ENCODE measurements at places on chromosomes 2 and 18.

GRCh38 chr2:234290671-234291070 is 206.2 kb downstream of the ARL4C start:
- peak; percentile 85 for DNase-seq

DNA sequence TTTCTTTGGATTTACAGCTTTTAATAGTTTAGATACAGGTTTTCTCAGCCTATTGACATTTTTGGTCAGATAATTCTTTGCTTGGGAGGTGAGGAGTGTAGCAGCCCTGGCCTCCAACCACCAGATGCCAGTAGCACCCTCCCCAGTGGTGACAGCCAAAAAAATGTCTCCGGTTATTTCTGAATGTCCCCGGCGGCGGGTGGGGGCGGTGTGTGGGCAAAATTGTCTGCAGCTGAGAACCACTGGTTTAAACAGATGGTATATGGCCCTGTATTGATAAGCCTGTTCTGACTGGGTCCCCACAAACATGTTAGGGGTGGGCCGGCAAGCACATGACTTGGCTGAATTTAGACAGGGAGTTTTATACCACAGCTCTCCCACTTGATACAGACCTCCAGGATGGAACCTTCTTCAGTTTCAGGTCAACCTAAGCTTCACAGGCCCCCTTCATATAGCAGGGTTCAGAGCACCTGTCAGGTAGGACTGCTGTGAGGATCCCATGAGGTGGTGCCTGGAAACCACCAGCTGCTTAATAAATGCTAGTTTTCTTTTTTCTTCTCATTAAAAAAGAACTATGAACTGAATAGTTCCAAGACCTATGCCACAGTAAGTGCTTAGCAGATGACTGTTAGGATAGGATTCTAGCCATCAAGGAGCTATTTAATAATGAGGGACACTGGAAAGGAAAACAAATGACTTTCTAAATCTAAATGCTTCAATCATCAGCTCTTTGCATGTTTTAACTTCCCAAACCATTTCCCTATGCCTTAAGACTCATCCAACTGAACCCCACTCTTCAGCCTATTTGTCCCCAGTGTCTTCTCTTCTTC is 18.1 kb downstream of the LPIN2 start:
- DNase-seq = peak; percentile 74

DNA sequence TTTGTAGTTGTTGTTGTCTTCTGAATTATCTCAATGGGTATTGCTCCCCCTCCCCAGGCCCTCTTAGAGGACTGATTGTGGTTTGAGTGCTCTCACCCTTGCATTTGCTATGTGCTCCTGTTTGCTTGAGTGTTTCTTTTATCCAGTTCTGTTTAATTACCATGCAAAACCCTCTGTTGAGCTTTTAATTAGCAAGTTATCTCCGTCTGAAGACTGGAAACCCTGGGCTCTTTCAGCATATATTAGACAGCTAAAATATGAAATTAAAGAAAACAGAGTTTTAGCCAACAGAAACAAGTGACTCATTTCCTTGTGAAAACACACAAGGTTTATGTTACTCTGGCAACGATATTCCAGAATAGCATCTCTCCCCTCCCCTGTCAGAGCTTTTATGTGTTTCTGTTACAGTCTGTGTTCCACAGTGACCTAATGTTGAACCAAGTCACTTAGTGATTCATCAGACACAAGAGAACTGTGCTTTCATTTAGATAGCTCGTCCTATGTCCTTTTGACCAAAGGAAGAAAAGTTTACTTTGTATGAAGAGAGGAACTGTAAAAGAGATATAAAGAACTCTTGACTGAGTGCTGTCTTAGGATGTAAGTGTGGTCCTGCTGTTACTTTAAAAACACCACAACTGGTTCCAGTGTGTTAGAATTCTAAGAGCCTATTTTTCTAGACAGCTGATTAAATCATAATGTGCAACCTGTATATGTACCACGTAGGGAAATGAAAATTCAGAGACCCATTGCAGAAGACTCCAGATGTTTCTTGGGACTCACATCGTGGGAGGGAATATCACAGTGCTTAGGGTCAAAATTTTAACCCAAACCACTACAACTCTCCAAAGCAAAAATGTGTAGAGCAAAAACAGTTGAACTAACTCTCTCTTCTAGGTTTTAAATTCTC is 172.8 kb upstream of the RBMS1 start:
- DNase-seq = no peak

GRCh38 chr2:71944806-71945602 is 202.7 kb downstream of the CYP26B1 start:
- no peak for DNase-seq

DNA sequence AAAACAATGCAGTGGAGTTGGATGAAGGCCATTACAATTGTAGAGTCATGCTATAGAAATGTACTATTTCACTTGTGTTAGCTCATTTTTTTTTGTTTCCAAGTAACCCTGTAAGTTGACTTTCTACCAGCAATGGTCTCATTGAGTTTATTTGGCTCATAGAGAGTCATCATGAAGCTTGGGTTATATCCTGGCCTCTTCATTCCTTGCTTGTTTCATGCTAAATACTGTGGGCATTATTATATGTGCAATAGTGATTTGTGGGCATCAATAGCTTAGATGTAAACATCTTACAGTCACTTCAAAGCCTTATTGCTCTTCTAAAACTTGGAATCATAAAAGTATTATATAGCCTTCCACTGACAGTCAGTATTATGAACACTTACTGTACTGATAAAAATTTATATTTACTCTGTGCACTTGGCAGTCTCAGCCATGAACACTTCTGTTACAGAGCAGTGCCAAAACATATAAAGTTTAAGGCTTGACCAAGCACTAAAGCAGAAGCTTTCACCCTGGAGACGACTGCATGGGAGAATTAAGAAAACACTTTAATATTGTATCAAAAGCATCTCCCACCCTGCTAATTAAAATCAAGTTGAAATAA is 751.2 kb downstream of the SATB2 start:
- no peak for DNase-seq

GRCh38 chr2:127887776-127888130 is 2.0 kb upstream of the AMMECR1L start:
- DNase-seq = no peak

GRCh38 chr2:115162494-115163293 is 720.3 kb downstream of the DPP10 start:
- no peak for DNase-seq

- DNase-seq = no peak
Observed at GRCh38 chr2:1690056-1690775, 54.1 kb downstream of the PXDN start.

DNA sequence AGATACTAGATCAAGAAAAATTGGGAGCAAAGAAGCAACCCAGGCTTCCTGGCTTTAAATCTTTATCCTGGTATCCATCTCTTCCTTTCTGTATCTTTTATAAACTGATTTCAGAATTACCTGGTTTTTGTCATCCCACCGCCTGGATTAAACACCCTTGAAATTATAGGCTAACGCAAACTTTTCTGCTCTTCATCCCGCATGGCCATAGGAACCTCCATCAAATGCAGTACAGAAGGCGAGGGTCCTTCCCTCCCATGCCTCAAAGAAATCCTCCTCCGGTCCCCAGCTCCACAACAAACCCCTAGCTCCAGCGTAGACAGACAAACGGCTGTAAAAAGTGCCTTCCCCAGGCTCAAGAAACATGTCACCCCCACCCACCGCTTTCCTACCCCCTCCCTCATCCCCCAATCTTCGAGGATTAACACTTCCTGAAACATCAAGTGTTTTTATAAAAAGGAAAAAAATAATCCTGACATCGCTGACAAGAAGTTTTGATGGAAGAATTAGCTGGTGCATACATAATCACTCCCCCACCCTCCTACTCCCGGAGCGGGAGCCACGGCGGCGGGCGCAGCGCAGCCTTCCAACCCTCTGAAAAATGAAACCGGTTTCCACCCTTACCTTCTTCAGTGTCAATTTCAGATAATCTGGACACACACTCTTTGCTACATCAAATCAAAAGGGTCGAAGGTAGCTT is 7.6 kb downstream of the DLX1 start:
- no peak for DNase-seq

DNA sequence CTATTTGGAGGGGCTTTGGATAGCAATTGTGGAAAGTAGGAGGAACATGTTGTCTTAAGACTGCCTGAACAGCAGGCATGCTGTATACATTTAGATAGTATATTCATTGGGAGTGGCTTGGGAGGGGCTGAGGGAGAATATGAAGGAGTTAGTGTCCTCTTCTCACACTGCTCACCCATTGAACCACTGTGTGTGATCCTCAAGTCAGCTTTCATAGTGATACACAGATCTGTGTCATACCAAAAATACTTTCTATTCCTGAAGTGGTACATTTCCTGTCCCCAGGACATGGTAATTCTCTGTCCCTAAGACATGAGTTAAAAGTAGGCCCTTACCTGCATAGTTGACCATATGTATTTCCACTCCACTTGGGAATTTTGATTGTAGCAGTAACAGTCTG is 9.6 kb downstream of the NEMP2 start:
- no peak for DNase-seq

DNA sequence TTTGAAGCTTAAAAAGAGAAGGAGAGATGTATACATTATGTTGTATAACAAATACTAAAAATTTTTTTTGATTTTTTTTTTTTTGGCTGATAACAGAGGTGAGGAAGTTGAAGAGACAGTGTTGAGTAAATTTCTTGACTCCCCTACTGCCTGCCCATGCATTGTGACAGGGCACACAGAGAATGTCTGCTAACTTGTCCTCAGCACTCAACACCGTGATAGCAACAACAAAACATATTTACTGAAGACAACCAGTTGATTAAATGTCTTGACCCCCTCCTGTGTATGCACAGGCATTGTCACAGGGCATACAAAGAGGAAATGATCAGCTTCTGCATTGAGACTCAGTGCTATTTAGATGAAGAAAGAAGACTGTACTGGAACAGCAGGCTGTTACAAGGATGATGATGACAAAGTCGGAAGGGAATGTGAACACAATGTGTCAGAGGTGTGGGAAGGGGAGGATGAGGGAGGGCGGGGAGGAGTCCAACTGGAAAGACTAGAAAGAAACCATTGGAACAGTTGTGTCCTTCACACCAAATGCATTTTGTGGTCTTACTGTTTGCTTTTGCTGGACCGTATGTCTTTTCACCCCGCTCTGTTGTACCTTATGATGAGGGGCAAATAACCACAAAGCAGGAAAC is 89.5 kb downstream of the CERS6 start:
- DNase-seq = no peak

- no peak for DNase-seq
Observed at GRCh38 chr2:58006952-58007284, 39.7 kb upstream of the VRK2 start.

DNA sequence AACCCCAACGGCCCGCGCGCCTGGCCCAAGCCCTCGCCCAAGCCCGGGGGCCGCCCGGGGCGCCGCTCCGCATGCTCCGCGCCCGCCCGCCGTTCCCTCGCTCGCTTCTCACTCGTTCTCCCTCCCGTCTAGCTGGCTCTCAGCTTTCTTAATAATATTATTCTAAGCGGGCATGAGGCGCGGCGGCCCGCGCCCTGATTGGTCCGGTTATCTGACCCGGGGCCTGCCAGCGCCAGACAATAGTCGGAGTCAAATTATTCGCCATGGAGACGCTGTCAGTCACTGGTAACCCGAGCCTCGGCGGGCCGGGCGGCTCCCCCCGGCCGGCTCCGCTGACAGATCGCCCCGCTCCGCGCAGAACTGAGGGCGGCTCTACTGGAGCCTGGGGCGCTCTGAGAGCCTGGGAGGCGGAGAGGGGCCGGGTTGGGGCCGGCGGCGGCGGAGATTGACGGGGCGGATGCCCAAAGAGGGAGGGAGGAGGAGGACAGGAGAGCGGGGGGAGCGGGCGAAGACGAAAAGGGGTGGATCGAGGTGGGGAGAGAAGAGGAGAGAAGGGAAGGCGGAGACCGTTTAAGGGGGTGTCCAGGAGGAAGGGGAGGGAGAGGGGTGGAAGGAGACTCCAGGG is at the start of gene SIX2:
Gene SIX2 (minus strand): TSS at position 150 of the 625 bp plus-strand sequence. CDS start 342 bp downstream, outside the sequence.
- DNase-seq = no peak

- DNase-seq = no peak
Observed at GRCh38 chr2:135742325-135742757, 686 bp downstream of the UBXN4 start.

GRCh38 chr18:8549254-8549757 is 59.9 kb upstream of the RAB12 start:
- no peak for DNase-seq

- peak; percentile 15 for DNase-seq
Observed at GRCh38 chr2:174395969-174396630, 570 bp downstream of the SCRN3 start.

- no peak for DNase-seq
Observed at GRCh38 chr18:45270289-45270771, 344.9 kb upstream of the SLC14A2 start.

- no peak for DNase-seq
Observed at GRCh38 chr2:145617906-145618305, 1098.0 kb upstream of the ZEB2 start.

GRCh38 chr2:207264310-207264709 is 98.6 kb upstream of the KLF7 start:
- no peak for DNase-seq

GRCh38 chr18:8151181-8151580 is 458.1 kb upstream of the RAB12 start:
- no peak for DNase-seq

- no peak for DNase-seq
Observed at GRCh38 chr2:171136024-171136423, 24.7 kb downstream of the TLK1 start.

- DNase-seq = no peak
Observed at GRCh38 chr18:77866351-77866750, 616.7 kb downstream of the GALR1 start.

DNA sequence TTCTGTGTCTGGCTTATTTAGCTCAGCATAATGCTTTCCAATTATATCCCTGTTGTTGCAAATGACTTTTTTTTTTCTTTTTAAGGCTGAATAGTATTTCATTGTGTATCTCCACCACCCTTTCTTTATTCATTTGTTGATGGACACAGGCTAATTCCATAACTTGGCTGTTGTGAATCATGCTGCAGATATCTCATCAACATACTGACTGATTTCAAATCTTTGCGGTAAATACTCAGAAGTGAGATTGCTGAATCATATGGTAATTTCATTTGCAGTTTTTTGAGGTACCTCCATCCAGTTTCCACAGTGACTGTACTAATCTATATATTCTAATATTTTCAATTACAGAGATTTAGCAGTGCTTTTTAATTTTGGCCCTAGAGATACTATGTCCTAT is 266.2 kb downstream of the TMX3 start:
- DNase-seq = no peak

DNA sequence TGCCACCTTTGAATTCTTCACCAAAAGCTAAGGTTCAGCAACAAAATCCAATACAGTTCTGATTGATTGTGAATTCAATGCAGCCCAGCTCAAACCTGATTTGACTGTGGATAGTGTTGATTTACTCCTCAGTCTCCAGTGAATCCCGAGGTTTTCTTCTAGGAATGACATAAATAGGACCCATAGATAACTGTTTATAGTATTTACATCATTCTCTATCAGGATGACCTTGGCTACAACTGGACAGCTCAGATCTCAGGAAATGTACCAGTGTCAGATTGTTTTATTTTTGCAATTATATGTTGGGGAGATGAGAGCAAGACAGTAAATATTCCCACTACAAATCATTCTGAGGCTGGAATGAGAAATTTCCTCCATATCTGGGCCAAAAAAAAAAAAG is 21.2 kb downstream of the RBM43 start:
- DNase-seq = no peak

Data from T-cell (primary cell).